ENCODE measurements at places on chromosomes 1 and 21. TPM values are rescaled to one million over a fixed set of nuclear protein-coding genes. Genes with fewer than 3 reads are reported as not detected.

DNA sequence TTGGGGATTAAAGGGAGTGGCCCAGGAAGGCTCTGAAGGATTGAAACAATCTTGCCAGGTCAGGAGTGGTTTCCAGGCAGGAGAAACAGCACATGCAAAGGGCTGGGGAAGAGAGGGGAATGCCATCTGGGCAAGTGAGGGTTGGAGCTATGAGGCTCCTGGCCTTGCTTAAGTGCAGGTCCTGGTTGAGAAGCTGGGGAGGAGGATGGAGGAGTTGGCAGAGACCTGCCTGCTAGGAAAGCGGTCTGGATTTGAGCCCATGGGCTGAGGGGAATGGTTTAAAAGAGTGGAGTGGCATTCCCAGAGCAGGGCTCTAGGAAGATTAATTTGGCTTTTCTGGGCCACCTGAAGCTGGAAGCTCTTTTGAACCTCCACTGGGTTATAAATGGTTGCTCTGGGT, 9.2 kb downstream of the IGSF21 start:
- no peak for DNase-seq

Gene MCOLN2
- polyA plus RNA-seq = 0.93 TPM

GRCh38 chr1:186722711-186723309, 42.6 kb upstream of the PTGS2 start:
- no peak for DNase-seq

GRCh38 chr21:31222142-31222541, 121.9 kb downstream of the TIAM1 start:
- DNase-seq = no peak

Gene MIXL1
- 0.30 TPM for polyA plus RNA-seq

DNA sequence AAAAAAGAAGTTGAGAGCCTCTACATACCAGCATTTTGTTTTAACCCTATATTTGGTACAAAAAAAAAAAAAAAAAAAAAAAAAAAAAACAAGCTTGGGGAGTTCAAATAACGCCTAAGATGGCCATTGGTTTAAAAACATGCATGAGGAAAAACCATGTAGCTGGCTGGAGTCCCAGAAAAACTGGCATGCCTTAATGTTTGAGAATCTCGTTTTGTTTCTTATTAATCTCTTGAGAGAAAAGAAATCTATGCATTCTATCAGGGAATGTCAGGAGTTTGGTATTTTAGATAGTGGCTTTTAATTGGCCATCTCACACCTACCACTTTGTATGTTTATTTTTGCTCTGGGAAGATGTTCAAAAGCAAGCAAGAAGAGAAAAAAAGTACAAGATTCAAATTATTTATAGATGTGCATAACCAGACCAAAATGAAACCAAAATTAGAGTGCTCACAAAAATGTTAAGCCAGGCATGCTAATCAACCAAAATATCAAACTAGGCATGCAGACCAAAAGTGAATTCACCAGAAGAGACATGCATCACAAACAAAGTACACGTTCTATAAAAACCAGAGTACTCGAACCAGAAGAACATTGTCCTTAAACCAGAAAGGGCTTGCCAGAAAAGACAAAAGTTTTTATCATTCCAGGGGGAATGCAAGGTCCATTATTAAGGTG, 156.6 kb downstream of the AK5 start:
- peak; percentile 4 for DNase-seq

DNA sequence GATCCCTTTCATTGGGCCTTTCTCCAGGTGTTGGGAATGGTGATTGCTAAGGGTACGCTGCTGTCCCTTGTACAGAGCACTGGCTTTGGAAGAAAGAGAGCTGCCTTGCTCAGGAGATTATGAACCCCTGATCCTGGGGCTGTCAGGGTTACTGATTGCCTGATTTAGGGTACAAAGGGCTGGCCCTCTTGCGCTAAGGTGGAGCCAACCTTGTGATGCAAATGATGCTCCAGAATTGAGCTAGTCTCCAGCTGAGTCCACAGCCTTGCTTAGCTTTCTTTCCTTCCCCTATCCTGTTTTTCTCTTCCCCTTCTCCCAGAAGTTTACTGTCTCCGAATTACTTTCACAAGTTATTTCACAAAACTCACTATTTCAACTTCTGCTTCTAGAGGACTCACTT, 334.7 kb downstream of the AMY1C start:
- no peak for DNase-seq

- DNase-seq = no peak
Observed at GRCh38 chr1:53140451-53140850, 2.0 kb downstream of the SLC1A7 start.
